ENCODE measurements at places on chromosomes 3 and 15. TPM values are rescaled to one million over a fixed set of nuclear protein-coding genes. Genes with fewer than 3 reads are reported as not detected.

The GPR62 gene
- 0.17 TPM for total RNA-seq

The EMC7 gene
- total RNA-seq = 40.4 TPM

DNA sequence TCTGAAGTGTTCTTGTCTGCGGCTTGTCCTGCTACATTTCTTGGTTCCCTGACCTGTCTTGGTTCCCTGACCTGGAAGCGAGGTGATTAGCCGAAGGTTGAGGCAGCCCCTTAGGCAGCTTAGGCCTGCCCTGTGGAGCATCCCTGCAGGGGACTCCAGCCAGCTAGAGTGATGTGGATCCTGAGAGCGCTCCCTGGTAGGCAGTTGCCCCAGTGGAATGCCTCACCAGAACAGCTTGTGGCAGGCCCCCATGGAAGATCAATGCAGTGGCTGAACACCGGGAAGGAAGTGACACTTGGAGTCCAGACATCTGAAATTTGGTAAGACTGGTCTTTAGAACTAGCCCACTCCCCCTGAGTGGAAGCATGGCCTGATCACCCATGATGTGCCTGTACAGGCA is 5.5 kb upstream of the ROBO1 start:
- no peak overlapping the region for H3K27ac ChIP-seq
- H3K4me1 ChIP-seq = no peaks in the 10 kb centered on the region
- H3K36me3 ChIP-seq = no peaks in the 10 kb centered on the region
- no peaks in the 10 kb centered on the region for H3K27me3 ChIP-seq

- H3K4me1 ChIP-seq = peaks cover 21% of the 10 kb centered on the region
- H3K27ac ChIP-seq = no peak overlapping the region
- no peak overlapping the region for H3K4me3 ChIP-seq
- H3K27me3 ChIP-seq = no peaks in the 10 kb centered on the region
- H3K36me3 ChIP-seq = no peaks in the 10 kb centered on the region
Measured at GRCh38 chr15:90358124-90359033, 6.3 kb downstream of the ZNF774 start.

The FAM81A gene
- total RNA-seq = 0.57 TPM

GRCh38 chr15:101676921-101677329 is 24.7 kb upstream of the TM2D3 start:
- no peaks in the 10 kb centered on the region for H3K27me3 ChIP-seq
- H3K36me3 ChIP-seq = peaks cover 44% of the 10 kb centered on the region
- no peak for DNase-seq
- no peak overlapping the region for H3K27ac ChIP-seq

DNA sequence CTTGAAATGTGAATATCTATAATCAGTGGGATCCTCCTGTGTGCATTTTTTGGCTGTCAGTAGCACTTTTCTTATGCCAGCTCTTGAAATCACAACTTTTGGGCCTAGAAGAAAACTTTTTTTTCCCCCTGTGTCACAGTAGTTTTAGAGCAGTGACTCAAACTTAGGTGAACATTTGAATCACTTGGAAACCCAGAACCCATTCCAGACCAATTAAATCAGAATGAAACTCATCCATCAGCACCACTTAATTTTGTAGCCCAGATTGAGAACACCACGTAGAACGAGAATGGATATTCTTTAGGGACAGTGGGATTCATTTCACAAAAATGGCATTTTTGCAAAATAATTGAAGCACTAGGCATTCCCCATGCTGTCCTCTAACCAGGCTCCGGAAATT is 224.8 kb upstream of the NANOGP8 start:
- no peaks in the 10 kb centered on the region for H3K27me3 ChIP-seq
- no peaks in the 10 kb centered on the region for H3K36me3 ChIP-seq
- H3K4me1 ChIP-seq = peaks cover 67% of the 10 kb centered on the region
- DNase-seq = no peak

DNA sequence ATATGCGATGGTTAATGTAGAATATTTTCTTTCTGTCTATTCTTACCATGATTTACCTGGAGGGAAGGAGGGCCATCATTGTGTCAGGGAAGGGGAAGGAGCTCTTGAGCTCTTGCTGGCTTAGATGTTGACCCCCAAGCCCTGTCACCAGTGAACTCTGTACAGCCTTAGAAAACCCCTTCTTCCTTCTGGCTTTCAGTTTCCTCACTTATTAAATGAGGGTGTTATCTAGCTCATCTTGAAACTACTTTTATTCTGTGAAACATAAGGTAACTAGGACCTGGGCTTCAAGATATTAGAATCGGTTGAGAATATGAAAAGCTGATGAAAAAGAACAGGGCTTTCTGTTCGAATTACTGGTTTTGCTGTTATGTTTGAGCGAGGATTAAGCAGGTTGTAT is 25.1 kb upstream of the UTS2B start:
- no peak overlapping the region for H3K4me3 ChIP-seq
- H3K36me3 ChIP-seq = peaks cover 28% of the 10 kb centered on the region
- H3K27me3 ChIP-seq = no peaks in the 10 kb centered on the region
- H3K4me1 ChIP-seq = peaks cover 61% of the 10 kb centered on the region

DNA sequence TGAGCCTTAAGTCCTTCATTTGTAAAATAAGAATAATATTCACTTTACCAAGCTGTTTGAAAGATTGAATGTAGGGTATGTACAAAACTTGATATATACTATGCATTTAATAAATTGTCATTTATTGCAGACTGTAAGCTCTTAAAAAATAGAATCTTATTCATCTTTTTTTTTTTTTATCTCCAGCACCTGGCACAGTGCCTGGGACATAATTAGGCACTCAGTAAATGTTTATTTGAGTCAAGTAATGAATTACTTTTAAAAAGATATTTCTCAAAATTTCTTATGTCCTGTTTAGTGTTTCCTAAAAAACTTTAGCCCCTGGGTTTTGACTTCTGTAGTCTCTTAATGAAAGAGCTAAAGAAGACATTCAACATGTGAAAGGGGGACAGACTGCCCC is 71.7 kb downstream of the TOP2B start:
- no peak overlapping the region for H3K4me3 ChIP-seq
- H3K27me3 ChIP-seq = no peaks in the 10 kb centered on the region
- peaks cover 34% of the 10 kb centered on the region for H3K4me1 ChIP-seq
- no peak for DNase-seq
- peak overlapping the region; percentile 68 for H3K27ac ChIP-seq

The TGM4 gene
- total RNA-seq = not detected

Data from esophagus muscularis mucosa (tissue), 4 donors.